Mesothelial cell of epicardium (in vitro differentiated cells): ENCODE measurements at places on chromosomes 7 and 10.

- DNase-seq, result no peak
These were observed 8.8 kb upstream of the STEAP4 start for GRCh38 chr7:88315522-88315921.

DNA sequence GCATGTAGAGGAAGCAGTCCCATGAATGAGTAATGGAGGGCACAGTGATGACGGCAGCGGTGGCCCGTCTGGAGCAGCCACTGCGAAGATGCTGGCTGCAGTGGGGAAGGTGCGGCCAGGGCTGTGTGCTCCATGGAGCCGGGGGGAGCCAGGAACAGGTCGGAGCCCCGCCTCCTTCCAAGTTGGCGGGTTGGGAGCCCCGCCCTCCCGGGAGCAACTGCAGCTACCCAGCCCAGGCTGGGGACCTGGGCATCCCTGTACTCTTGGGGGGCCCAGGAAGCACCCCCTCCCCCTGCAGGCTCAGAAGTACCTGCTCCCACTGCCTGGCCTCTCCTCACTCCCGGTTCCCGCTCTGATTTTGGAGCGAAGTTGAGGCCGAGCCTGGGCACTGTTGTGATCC, 175.1 kb upstream of the ADCY1 start:
- no peak for DNase-seq

- DNase-seq, result no peak
These were observed 91.0 kb downstream of the ELFN1 start for GRCh38 chr7:1761097-1761496.

GRCh38 chr10:92064506-92064905, 140.9 kb downstream of the BTAF1 start:
- no peak for DNase-seq
